ENCODE measurements at places on chromosomes 4 and X.

- no peak for DNase-seq
These were observed 72.2 kb upstream of the ELOVL6 start for GRCh38 chr4:110270492-110271197.

GRCh38 chr4:3176367-3177229 is 72.4 kb upstream of the MSANTD1 start:
- DNase-seq = no peak

GRCh38 chr4:101790521-101791181 is at the start of gene BANK1:
BANK1 (plus strand) TSS chr4:101790730; CDS start chr4:101790881, 151 bp downstream.
- DNase-seq = peak; percentile 46

DNA sequence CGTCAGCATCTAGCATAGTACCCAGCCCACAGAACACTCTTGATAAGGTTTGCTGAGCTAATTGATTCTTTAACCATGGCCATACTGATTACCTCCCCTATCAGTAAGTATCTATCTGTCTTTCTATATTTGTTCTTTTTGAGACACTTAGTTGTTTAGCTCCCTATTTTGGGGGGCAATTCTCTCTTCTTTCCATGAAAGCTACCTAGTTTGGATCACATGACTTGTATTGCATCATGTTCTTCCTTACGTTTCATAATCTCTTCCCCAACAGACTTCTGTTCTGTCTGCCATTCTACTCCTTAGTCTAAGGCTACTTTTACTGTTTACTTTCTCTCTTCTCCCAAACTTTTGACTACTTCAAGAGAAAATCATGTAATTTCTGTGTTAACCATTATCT is 39.0 kb downstream of the TBC1D19 start:
- DNase-seq = no peak

GRCh38 chrX:10450229-10450958 is 170.0 kb downstream of the MID1 start:
- DNase-seq = no peak

DNA sequence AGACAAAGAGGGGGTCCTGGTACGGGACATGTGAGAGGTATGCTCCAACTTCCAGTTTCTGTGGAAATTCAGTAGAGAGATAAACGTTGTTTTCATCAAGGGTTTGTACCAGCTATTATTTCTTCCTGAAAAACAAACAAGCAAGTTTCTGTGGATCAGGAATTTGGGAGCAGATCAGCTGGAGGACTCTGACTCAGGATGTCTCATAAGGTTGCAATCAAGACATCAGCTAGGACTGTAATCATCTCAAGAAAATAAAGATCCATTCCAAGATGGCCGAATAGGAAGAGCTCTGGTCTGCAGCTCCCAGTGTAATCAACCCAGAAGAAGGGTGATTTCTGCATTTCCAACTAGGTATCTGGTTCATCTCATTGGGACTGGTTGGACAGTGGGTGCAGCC is 23.5 kb upstream of the NFKB1 start:
- no peak for DNase-seq

DNA sequence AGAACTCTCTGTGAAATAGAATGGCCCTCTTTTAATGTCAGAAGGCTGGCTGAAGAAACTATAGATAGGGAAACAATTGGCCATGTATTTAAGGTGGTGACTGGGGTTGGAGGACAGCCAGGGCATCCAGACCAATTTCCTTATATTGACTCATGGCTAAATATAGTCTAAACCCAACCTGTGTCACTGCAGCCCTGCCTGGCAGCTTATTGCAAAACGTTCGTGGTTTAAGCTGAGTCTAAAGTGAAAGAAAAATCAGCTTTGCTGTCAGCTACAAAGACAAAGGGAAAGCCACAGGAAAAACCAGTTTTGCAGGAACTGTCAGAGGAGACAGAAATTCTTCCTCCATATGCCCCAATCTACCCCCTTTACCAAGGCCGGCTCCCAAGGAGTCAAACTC is 902.8 kb upstream of the NDST4 start:
- no peak for DNase-seq

DNA sequence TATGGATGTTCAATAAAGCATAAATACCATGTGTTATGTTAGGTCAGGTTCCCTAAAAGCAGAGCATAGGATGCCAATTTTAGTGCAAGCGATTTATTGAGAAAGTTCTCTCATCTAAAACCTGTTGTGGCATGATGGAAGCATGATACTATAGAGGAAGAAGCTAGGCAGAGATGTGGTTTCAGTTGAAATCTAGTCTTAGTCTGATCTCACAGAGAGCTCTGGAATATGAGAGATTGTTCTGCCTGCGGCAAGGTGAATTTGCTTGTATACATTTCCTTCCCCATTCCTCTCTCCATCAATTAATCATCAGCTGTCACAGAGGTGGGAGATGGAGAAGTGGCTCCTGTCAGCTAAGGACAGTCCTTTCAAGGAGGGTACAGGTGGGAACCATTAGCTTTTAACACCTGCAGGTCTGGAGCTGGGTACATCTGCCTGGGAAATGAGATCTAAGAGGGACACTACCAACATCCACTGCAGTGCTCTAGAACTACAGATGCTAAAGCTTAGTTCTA is 252.4 kb downstream of the CFAP299 start:
- no peak for DNase-seq

DNA sequence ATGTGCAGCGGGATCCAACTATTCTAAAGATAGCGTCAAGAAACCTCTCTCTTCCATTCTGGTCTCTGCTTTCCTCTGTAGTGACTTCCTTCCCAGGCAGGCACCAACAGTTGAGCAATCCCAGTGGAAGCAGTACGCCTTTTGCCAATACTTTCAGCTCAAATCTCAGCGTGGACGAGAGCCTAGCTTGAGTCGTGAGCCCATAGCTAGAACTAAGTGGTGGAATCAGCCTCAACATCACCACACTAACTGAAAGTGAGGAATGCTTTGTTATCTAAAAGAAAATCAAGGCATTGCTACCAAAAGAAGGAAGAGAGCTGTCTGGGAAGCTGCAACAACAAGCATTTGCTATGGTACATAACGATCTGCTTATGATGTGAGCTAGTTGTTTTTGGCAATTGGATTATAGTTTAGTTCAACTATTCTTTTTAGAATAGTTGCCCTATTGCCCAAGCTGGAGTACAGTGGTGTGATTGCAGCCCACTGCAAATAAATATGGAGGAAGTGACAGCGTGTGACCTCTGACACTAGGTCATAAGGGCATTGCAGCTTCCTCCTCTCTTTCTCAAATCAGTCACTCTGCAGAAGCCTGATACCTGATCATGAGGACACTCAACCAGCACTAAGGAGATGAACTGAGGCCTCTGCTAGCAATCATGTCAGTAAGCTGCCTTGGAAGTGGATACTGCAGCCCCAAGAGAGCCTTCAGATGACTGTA is 24.7 kb upstream of the FRYL start:
- DNase-seq = no peak

DNA sequence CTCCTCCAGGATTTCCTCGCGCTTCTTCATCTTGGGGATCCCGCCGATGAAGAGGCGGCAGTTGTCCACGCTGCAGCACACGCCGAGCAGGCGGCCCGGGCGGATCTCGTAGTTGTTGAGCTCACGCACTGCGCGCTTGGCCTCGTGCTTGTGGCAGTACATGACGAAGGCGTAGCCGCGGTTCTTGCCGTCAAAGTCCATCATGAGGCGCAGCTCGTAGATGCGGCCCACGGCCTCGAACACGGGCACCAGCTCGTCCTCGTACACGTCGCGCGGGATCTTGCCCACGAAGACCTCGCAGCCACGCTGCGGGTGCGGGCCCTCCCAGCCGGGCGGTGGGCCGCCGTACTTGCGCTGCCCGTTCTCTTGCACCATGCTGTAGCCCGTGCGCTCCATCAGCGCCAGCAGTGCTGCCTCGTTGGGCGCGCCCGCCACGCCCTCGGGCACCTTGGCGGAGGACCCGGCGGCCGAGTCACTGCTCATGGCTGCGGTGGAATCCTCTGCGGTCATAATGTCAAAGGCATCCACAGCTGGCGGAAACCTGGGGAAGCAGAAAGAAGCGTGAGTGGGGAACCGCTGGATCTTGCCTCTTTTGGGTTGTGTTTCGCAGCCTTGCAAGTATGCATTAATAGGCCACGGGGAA is 103.4 kb downstream of the CHRNA9 start:
- no peak for DNase-seq

DNA sequence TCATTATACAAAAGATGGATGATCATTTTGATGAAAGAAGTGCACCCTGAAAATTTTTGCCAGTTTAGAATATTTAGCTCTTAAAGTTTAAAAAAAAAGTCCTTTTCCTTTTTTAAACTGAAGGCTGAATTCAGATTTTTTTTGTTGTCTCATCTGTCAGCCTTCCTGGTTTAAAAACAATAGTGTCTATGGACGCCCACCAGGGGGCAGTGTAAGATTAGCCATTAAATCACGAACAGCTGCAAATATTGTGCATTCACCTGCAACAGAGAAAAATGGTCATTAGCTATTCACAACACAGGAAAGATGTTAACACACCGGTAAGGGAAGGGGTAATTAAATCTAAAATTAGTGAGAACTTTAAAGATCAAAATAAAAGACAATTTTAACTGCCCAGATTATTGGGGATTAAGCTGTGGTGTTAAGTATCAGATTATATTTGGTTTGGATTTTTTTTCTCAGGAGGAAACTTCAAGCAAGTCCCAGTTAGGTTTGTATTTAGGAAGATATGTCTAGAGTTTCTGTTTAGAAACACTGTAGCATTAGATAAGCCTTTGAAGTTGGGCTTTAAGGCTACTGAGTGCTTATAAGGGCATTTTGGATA is 4.4 kb upstream of the CXorf38 start:
- DNase-seq = peak; percentile 38

DNA sequence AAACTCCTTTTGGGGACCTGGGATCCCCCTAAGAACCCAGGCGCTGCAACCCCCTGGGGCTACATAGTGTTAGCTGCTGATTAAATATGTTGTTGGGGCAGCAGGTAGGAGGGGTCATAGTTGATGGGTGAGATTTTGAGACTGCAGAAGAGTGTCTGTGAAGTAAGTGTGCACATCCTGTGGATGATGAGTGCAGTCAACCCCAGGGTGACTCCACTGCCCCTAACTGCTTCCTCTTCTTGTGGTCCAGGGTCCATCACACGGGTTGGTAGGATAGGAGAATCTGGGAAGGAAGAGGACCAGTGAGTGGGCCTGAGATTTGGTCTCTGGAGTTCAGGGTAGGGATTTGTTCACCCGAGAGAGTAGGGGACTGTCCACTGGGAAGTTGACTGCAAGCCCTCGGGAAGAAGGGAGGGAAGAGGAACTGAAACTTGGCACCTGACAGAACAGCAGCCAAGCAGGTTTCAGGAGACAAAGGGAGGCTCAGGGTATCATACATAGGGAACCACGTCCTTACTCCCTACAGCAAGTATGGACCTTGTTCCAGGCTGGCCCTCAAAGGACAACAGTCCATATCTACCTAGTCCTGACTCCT is 8.5 kb downstream of the DLG3 start:
- no peak for DNase-seq

- no peak for DNase-seq
These were observed 96.2 kb upstream of the CCSER1 start for GRCh38 chr4:90030953-90031352.

GRCh38 chr4:102734116-102734515 is 26.7 kb downstream of the MANBA start:
- DNase-seq = no peak

- DNase-seq = no peak
These were observed 536.8 kb upstream of the CPEB2 start for GRCh38 chr4:14465507-14465906.

- no peak for DNase-seq
These were observed 554.6 kb downstream of the INPP4B start for GRCh38 chr4:142291299-142292050.

DNA sequence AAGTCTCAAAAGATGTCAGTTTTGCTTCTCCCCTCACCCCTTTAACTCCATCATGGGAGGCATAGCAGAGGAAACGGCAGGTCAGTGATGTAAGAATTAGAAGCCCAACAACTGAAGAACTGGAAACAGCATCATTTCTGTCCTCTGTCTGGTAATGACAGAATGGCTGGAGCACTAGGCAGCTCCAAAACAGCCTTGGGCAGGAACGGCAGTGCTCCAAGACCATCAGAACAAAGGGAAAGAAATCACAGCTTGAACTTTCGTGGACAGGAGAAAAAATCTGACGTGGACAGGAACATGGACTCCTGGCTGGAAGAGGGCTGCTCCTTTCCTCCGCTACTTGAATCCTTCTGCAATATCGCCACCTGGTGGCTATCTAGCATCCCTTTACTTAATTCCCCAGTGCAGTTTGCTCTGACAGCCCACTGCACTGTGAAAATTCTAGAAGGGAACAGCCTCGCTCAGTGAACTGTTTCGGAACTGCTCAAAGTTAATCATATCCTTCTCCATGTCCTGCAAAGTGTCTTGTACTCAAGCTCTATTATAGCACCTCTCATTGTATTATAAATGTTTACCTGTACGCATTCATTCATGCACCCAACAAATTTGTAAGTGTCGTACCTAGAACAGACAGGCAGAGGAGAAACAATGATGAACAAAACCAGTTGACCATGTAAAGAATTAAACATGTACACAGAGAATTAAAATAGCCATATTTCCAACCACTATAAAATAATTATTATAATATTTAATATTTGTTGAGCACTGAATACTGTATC is 20.4 kb downstream of the SLC25A53 start:
- DNase-seq = peak; percentile 68

DNA sequence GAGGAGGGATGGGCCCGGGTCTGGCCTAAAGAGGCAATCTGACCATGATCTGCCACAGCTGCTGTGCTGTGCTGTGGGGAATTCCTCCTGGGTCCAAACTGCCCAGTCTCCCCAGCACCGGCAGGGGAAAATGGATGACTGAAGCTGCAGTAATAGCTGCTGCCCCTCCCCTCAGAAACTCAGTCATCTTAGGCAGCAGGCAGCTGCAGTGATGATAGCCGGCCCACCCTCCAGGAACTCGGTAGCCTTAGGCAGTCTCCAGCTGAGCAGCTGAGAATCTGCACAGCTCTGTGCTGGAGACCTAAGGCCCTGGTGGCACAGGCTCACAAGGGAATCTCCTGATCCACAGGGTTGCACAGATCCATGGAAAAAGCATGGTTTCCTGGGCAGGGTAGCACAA is 113.4 kb upstream of the USP38 start:
- no peak for DNase-seq

DNA sequence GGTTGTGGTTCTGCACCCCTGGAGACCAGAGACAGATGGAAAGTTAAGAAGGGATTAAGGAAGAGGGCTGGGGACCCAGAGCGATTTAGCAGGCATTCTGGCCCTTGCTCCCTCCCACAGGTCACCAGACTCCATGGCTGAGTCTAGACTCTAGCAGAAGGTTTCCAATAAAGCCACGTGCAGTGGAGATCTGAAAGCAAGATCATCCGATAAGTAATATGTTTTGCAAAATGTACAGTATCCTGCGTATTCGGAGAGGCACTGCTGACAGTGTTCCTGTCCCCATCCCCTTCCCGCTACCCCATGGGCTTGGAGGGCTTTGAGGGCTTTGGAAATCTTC is 531 bp upstream of the GPRIN3 start:
- no peak for DNase-seq

DNA sequence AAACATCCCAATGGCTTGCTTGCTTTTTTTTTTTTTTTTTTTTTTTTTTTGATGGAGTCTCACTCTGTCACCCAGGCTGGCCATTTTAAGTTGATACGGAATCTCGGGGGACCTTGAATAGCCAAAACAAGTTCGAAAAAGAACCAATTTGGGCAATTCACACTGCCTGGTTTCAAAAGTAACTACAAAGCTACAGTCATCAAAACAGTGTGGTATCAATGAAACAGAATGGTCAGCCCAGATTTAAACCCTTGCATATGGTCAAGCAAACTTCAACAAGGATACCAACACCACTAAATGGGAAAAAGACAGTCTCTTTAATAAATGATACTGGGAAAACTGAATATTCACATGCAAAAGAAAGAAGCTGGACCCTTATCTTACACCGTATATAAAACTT is 41.8 kb downstream of the BRCC3 start:
- DNase-seq = no peak
